Stimulated activated CD8-positive, alpha-beta memory T cell treated with anti-CD3 and anti-CD28 coated beads, Interleukin-7, amount 100 ng/mL, for 1 hour (primary cell): ENCODE measurements at places on chromosomes 11 and 22.
A peak's percentile ranks its signal among the peaks of the same experiment; 100 is the strongest.

- no peak for DNase-seq
Measured at GRCh38 chr11:121968638-121969037, 147.4 kb downstream of the BLID start.

DNA sequence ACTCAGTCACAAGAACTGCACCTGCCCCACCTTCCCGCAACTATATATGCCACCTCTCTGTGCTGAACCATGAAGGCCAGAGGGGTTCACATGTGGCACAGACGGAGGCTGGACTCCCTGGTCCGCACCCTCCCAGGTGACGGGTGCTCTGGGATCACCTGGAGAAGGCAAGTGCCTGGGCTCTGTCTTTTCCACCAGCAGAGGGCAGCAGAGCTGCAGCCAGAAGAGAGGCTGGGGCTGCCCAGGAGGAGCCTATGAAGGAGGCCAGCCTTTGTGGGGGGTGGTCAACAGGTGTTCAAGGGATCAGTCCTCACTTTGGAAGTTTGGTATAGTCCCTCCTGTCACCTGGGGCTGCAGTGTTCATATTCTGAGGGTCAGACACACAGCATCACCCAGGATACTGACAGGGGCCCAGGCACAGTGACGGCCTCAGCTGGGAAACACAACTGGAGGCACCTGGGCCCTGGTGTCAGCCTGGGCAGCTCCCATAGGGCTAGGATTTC, 39.2 kb upstream of the IGLL5 start:
- DNase-seq = peak; percentile 29

- DNase-seq = no peak
Measured at GRCh38 chr22:31291481-31292235, 630 bp downstream of the PIK3IP1 start.

- no peak for DNase-seq
Measured at GRCh38 chr11:2974272-2974671, 17.9 kb downstream of the NAP1L4 start.

DNA sequence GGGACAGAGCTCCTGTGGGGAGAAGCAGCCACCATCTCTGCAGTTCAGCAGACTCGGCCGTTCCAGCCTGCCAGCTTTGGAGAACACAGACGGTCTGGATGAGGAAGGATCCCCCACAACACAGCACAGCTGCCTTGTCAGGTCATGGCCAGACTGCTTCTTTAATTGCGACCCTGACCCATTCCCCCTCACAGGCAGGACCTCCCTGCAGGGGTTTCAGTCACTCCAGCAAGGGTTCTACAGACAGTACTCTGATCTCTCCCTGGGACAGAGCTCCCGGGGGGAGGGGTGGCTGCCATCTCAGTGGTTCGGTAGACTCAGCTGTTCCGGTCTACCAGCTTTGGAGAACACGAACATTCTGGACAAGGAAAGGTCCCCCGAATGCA, 173.5 kb downstream of the TTC28 start:
- DNase-seq = no peak

DNA sequence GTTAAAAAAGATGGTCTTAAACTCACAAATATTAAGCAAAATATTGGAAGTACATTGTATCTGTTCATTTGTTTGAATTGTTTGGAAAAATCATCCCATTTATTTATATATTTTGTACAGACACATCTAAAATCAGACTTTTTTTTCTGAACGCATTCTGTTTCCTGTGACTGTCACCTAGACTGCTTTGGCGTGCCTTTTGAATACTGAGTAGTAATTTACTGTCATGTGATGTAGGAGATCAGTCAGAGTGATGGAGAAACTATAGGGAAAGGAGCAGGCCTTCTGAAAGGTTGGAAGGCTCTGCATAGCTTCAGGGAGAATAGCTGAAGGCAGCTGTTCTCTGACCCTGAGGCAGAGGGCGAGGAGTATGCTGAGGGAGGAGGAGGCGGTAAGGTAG, 452.0 kb upstream of the ARHGAP42 start:
- no peak for DNase-seq

- no peak for DNase-seq
Measured at GRCh38 chr11:29432719-29433325, 584.0 kb downstream of the KCNA4 start.

- DNase-seq = no peak
Measured at GRCh38 chr11:126483621-126484195, 128.2 kb downstream of the ST3GAL4 start.

DNA sequence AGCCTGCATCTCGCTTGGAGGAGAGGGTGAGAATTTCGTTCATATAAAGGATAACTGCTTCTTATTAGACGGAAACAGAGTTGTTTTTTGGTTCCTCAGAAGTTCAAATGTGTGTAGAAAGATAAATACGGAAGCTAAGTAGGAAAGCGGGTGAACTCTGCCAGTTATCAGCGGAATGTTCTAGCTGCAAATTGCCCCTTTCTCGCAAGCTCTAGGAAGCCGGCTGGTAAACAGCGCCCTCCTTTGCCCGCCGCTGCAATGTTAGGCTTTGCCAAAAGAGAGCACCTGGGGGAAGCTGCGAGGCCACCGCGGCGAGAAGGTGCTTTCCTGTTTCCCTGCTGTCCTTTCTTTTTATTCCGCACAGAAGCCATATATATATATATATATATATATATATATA, 67.0 kb downstream of the IGLL5 start:
- no peak for DNase-seq

- DNase-seq = no peak
Measured at GRCh38 chr11:92489826-92490399, 265.3 kb downstream of the FAT3 start.

DNA sequence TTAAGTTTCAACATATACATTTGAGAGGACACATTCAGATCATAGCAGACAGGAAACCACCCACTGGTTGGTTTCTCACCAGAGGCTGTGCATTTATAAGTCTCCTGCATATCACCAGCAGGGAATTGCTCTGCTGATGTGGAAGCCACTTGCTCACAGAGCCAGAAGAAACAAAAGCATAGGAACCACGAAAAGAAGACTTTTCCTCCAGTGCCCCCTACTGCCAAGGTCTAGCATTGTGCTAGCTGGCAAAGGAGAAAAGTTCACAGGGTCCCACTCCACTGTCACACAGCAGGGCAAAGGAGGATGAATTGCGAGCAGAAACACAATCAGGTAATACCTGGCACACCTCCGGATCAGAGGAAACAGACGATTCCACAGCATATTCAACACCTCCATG, 28.9 kb upstream of the ISX start:
- no peak for DNase-seq

- no peak for DNase-seq
Measured at GRCh38 chr11:72078477-72078876, 1.9 kb downstream of the NUMA1 start.

DNA sequence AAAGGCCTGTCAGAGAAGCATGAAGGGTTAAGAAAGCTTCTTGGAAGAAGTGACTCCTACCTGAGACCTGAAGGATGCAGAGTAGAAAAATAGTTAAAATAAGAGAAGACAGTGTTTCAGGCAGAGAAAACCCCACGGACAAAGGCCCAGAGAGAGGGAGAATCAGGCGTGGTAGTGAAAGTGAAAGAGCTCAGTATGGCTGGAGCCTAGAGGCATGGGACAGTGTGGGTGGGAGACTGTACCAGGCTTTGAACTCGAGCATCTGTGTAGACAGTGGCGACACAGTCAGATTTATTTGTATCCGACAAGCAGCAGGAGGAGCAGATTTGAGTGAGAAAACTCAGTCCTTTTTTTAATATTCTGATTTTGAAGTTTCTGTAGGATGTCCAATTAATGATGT, 360.0 kb downstream of the OPCML start:
- no peak for DNase-seq

- no peak for DNase-seq
Measured at GRCh38 chr22:49446145-49446758, 381.4 kb downstream of the BRD1 start.

GRCh38 chr11:69949327-69949726, 128.8 kb upstream of the ANO1 start:
- DNase-seq = no peak

- no peak for DNase-seq
Measured at GRCh38 chr11:72646024-72646423, 28.2 kb downstream of the PDE2A start.

GRCh38 chr11:70467201-70468085, 69.1 kb downstream of the CTTN start:
- no peak for DNase-seq

DNA sequence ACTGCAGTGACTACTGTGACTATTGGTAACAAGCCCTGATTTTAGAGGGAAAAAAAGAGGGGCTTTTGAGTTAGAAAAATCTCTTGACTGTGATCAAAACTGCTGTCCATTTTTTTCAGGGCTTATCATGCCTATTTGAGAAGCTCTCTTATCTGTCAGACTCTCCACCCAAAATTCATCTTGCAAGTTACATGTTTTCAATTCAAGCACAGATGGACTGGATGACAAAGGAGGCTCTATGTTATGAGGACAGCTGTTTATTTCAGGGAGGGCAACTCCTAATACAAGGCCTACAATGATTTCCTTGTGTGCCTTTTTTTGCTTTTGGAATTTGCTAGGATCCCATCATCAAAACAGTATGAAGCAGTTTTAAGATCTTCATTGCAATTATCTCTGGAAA, 35.2 kb upstream of the USP47 start:
- no peak for DNase-seq

DNA sequence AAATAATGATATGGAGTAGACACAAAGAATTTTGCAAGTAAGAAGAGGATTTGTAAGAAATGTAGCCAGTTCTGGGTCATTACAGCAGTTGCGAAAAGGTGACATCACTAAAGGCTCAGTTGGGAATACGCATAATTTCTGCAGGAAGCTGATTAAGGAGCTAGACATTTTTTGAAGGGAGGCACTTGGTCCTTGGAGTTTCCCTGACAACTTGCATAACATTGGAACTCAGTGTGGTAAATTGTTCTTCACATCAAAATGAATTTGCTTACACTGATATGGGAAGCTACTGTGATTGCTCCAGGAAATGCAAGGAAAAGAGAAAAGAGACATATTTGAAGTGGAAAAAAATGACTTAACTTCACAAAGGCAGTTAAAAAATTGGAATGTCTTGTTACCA, 626.1 kb downstream of the NELL1 start:
- no peak for DNase-seq

DNA sequence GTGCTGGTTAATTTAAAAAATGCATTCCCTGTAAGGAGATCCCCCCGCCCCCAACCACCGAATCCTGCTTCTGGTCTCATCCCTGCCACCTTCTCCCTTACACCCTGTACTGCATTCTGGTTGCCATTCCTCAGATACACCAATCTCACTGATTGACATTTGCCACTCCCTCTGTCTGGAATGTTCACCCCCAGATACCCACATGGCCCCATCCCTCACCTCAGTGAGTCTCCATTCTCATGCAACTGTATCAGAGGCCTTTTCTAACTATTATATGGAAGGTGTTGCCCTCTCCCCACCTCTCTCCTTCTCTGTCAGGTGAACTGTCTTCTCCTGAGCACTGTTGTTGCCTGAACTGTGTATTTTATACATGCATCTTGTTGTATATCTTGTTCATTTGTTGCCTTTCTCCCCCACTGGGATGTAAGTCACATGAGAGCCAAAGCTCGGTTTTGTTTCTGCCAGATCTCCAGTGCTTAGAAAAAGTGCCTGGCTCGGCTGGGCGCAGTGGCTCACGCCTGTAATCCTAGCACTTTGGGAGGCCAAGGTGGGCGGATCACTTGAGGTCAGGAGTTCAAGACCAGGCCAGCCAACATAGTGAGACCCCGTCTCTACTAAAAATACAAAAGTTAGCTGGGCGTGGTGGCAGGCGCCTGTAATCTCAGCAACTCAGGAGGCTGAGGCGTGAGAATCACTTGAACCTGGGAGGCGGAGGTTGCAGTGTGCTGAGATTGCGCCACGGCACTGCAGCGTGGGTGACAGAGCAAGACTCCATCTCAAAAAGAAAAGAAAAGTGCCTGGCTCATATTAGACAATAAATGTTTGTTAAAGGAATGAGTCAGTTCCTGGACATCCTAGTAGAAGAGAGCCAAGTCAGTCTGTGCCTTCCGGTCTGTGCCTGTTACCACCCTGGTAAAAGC, 61.0 kb downstream of the TNRC6B start:
- DNase-seq = no peak

- DNase-seq = no peak
Measured at GRCh38 chr11:82756765-82757639, 23.3 kb upstream of the FAM181B start.

- DNase-seq = no peak
Measured at GRCh38 chr11:117565709-117566108, 231.3 kb downstream of the DSCAML1 start.

DNA sequence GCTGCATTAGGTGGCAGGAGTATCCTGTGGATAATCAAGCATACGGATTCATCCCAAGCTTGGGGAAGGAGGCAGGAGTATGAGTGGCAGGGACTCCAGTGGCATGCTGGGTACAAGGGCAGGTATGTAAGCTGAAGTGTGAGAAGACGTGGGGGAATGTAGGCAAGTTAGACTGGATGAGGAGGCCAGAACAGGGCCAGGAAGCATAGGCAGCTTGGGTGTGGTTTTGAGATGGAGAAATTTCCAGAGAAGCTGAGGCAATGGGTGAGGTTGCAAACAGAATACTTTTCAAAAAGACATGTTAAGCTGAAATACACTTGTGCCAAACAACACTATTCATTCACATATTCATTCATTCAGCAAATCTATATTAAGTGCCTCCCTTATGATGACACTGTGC, 43.1 kb upstream of the AMOTL1 start:
- no peak for DNase-seq

DNA sequence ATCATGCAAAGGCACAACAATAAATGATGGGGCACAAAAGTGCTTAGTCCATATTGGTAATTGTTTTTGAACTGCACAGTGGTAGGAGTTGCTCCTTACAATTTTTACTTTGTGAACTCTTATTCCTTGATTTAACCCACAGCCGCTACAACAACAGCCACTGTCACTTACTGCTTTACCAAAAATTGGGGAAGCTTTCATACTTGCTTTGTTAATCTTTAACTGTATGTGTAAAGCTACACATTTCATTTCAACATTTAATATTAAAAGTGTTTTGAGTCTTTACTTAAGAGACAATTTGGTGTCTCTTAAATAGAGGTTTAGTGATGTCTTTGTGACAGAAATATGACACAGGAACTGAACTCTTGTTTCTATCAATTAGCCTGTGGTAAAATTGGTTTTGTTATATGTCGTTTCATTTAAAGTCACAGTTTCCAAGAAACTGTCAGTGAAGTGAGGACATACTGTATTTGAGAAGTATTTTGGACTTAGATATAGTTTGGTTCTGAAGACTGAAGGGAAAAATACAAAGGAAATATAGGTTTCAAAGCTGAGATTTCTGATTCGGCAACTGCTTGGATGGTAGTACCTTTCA, 6.5 kb upstream of the IL18BP start:
- DNase-seq = no peak

GRCh38 chr11:8339592-8340022, 75.9 kb upstream of the LMO1 start:
- no peak for DNase-seq
